Mammary microvascular endothelial cell (primary cell): ENCODE measurements at places on chromosomes 5 and 9. TPM values are rescaled to one million over a fixed set of nuclear protein-coding genes. Genes with fewer than 3 reads are reported as not detected.

ADGRD2 gene
- not detected in 2 replicates for total RNA-seq

CDH6 gene
- 0.05 and 0.20 TPM in 2 replicates for total RNA-seq

ARAP3 gene
- total RNA-seq: 37.1 and 39.6 TPM in 2 replicates

TNC gene
- 6.9 and 7.2 TPM in 2 replicates for total RNA-seq

CARD9 gene
- under 0.01 and 0.60 TPM in 2 replicates for total RNA-seq

INSL6 gene
- total RNA-seq: not detected in 2 replicates

KCNIP1 gene
- 0.10 and 0.20 TPM in 2 replicates for total RNA-seq

ATP10B gene
- total RNA-seq: not detected in 2 replicates

DMGDH gene
- total RNA-seq: 0.13 and 0.15 TPM in 2 replicates

TRAF2 gene
- total RNA-seq: 17.3 and 18.3 TPM in 2 replicates

GFI1B gene
- total RNA-seq: not detected in 2 replicates

CCDC183 gene
- total RNA-seq: not detected in 2 replicates

CSF1R gene
- not detected in 2 replicates for total RNA-seq

FOXD4L4 gene
- not detected in 2 replicates for total RNA-seq

ENTPD2 gene
- not detected in 2 replicates for total RNA-seq

ADRA1B gene
- 1.3 and 3.1 TPM in 2 replicates for total RNA-seq

SOX30 gene
- total RNA-seq: 0.05 TPM in 1 of 2 replicates, not detected in the other

IFNA21 gene
- total RNA-seq: not detected in 2 replicates

LCN6 gene
- 0.34 TPM in 1 of 2 replicates, not detected in the other for total RNA-seq

GCNT4 gene
- total RNA-seq: 0.33 and 0.44 TPM in 2 replicates

DRD1 gene
- not detected in 2 replicates for total RNA-seq

CCDC171 gene
- 0.93 and 0.94 TPM in 2 replicates for total RNA-seq

PCDHB10 gene
- total RNA-seq: 0.53 and 0.59 TPM in 2 replicates

FBXW11 gene
- total RNA-seq: 35.5 and 36.2 TPM in 2 replicates

GPR151 gene
- not detected in 2 replicates for total RNA-seq

SPARC gene
- total RNA-seq: 1,105 and 1,145 TPM in 2 replicates

PCDHGA12 gene
- total RNA-seq: 4.7 and 5.9 TPM in 2 replicates

PCDHGA10 gene
- total RNA-seq: 1.7 and 2.6 TPM in 2 replicates

PTCD2 gene
- 9.3 and 9.5 TPM in 2 replicates for total RNA-seq

SQSTM1 gene
- total RNA-seq: 814 and 928 TPM in 2 replicates

CTSV gene
- 1.3 and 2.2 TPM in 2 replicates for total RNA-seq

DDX4 gene
- total RNA-seq: not detected in 2 replicates

ARHGEF39 gene
- 3.1 and 3.5 TPM in 2 replicates for total RNA-seq

REEP2 gene
- total RNA-seq: 1.1 and 1.3 TPM in 2 replicates

TCOF1 gene
- total RNA-seq: 48.2 and 51.0 TPM in 2 replicates

NREP gene
- 8.5 and 11.9 TPM in 2 replicates for total RNA-seq

SPINK13 gene
- not detected in 2 replicates for total RNA-seq

POMT1 gene
- total RNA-seq: 24.9 and 43.3 TPM in 2 replicates

SOHLH1 gene
- 0.34 TPM in 1 of 2 replicates, not detected in the other for total RNA-seq

SPAG8 gene
- 0.20 TPM in 1 of 2 replicates, not detected in the other for total RNA-seq

RANBP3L gene
- not detected in 2 replicates for total RNA-seq

TMEM252 gene
- total RNA-seq: not detected in 2 replicates

TEK gene
- 77.0 and 79.5 TPM in 2 replicates for total RNA-seq

VCAN gene
- 3.4 and 4.8 TPM in 2 replicates for total RNA-seq

PCDHA12 gene
- total RNA-seq: not detected in 2 replicates

LVRN gene
- total RNA-seq: not detected in 2 replicates

WDR38 gene
- total RNA-seq: 0.15 TPM in 1 of 2 replicates, not detected in the other

DDX41 gene
- total RNA-seq: 106 and 138 TPM in 2 replicates

PRDM9 gene
- not detected in 2 replicates for total RNA-seq

CER1 gene
- total RNA-seq: not detected in 2 replicates

CD74 gene
- total RNA-seq: 9.2 and 12.0 TPM in 2 replicates
